ENCODE measurements at places on chromosomes 2 and 18.

DNA sequence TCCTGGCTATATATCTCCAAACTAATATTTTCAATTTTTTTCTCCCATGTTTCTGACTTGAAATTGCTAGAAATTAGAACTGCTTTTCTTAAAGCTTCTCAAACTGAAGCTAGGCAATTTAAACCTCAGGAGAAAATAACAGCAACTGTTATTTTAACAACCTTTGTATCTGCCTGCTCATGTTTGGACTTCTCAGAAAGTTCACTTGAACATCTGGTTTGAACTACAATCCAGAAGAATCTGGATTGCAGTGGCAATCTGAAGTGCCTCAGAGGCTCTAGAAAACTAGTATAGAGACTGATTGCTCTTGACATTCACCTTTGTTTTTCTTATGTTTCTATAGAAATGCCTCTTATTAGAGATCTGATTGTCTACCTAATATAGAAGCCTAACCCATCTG, 64.1 kb downstream of the STAT4 start:
- DNase-seq, result no peak

GRCh38 chr2:63589148-63589958, 590 bp downstream of the MDH1 start:
- no peak for DNase-seq

DNA sequence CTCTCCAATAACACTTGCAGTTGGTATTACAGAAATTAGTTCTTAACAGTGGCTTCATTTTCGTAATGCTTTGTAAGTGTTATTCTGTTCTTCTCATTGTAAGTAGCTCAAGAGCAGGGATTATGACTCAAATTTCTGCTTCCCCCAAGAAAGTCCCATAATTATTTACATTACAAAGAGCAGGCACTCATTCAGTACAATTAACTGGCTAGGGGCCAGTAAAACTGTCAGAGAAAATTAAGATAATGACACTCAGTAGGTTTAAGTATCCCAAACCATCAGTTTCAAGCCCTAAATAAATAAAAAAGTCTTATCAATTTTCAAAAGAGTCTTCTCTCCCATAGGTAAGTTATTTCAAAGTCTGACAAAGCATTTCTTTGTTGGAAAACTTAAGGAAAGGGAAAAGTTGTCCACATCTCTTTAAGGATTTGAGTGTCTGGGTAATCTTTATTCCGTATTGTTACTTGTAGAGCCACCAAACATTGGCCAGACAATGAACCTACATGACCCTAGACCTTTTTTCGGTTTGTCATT, 137.1 kb downstream of the ARHGAP28 start:
- no peak for DNase-seq

DNA sequence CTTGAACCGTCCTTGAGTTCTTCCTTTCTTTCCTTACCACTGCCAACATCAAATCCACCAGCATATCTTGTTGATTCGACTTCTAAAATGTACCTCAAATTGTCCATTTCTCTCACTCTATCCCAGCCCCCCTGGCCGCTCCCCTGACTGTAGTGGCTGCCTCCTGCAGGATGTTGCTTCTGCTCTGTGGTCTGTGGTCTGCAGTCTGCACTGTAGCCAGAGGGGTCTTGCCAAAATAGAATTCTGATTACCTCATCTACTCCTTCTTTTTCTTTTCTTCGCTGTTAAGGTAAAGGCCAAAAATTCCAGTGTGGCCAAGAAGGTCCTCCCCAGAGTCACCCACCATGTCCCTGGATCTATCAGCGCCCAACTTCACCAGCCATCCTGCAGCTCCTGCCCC, 79.5 kb upstream of the ALPP start:
- no peak for DNase-seq

DNA sequence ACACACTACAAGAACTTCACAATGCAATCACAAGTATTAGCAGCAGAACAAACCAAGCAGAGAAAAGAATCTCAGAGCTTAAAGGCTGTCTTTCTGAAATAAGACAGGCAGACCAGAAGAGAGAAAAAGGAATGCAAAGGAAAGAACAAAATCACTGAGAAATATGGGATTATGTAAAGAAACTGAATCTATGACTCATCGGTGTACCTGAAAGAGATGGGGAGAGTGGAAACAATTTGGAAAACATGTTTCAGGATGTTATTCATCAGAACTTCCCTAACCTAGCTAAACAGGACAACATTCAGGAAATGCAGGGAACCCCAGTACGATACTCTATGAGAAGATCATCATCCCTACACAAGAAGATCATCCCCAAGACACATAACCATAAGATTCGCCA, 499.0 kb upstream of the CHAC2 start:
- DNase-seq, result no peak

- DNase-seq, result no peak
Observed at GRCh38 chr2:100137318-100137717, 5.1 kb downstream of the AFF3 start.

DNA sequence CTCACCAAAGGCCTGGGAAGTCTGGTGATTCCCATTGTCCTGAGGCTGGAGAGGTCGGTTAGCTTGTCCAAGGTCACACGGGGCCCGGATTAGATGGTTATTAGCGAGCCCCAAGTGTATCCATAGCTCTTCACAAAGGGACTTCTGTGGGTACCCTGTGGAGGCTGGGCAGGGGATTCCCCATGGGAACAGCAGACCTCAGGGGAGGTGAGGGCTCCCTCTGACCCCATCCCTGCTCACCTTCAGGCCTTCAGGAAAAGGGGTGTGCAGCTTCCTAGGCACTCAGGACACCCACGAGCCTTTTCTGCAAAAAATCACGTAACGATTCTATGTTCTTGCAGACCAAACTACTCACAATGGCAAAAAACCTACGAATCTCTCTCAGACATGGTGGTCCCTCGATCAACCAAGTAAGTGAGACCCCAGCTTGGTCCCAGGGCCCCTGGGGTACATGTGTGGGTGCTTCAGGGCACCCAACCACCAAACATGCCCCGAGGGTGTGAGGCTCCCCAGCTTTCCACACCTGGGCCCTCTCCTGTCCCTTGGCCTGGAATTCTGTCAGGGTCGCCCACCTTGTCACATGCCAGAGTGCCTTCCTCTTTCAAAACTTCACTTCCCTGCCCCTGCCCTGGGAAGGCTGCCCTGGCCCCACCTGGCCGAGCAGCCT, 40.3 kb downstream of the PDIA6 start:
- no peak for DNase-seq

DNA sequence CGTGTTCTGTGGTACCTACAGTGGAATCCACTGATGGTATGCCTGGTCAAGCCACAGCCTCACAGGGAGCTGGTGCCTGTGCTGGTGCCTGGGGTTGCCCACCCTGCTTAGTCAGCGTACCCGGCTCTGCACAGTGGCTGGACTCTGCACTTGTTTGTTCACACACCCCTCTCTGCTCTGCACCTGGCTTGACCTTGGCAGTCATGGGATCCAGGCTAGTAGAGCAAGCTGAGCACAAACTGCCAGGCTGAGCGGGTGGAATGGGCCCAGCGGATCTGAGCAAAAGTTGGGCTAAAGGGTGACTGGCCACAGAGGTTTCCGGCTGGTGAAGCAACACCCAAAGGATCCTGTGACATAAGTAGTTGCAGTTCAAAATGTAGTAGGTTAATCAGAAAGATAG, 163.5 kb downstream of the CDH19 start:
- DNase-seq, result no peak

DNA sequence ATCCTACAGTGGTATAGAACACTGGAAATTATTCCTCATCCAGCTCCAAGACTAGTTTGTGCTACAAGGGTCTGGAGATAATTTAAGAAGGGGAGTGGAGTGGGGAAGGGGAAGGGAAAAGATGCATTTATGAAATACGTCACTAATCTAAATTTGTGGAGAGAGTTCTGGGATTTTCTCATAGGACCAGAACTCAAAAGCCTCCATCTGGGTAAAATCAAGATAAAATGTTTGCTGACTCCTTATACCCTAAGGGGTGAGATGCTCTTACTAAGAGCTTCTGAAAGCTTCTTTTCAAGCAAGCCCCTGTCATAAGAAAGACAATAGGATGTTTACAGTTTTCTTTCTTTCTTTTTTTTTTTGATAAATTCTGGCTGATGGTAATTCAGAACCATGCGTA, 88.5 kb upstream of the RBMS1 start:
- DNase-seq, result no peak

GRCh38 chr2:238947243-238947760, 99.4 kb downstream of the TWIST2 start:
- DNase-seq, result no peak

DNA sequence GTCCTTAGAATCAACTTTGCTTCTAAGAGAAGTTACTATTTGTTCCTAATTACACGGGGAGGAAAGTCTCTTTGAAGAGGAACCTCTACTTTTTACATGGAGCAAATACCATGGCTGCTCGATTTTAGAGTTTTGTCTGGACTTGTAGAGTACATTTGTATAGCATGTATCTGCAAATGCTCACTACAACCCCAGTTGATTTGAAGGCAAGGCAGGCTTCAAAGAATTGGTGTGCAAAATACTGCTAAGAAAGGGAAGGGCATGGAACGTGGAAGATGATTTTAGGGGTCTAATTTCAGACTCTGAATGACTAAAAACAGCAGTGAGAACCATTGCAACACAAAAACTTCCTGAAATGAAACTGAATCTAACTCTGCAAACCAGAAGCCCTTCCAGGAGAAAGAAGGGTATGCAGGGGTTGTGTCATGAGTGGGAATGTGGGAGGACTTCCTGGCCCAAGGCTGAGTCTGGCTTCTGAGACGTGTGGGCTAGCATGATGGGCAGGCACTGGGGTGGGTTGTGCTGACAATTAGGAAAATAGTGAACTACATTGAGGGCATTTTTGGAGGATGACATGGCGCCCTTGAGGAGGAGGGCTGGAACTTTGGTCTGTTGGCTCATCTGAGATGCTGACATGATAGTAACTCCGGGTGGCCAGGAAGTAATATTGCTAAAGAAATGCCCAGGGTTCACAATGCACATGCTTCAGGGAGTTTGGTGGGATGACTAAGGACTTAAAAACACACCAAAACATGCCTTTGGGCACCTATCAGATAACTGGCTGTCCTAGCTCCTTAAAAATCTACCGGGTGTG, 18.9 kb upstream of the IL1R2 start:
- DNase-seq, result peak; percentile 97

GRCh38 chr18:38450876-38451275, 885.3 kb upstream of the CELF4 start:
- no peak for DNase-seq

- no peak for DNase-seq
Observed at GRCh38 chr2:136422512-136422911, 304.6 kb upstream of the CXCR4 start.

DNA sequence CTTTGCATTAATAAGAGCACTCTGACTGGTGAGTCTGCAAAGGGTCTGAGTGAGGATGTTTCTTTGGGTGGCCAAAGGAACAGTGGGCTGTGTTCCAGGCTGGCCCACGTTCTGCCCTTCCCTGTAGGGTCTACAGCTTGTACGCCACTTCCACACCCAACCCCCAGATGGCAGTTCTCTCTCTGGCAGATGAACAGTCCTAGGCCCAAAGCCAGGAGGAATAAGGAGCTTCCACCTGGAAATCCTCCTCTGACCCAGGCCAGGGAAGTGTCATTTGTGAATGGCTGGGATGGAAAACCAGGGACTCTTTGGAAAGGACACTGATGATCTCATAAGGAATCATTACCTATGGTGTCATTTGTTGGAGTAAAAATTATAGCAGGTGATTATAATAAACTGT, 6.6 kb downstream of the OTOF start:
- no peak for DNase-seq

DNA sequence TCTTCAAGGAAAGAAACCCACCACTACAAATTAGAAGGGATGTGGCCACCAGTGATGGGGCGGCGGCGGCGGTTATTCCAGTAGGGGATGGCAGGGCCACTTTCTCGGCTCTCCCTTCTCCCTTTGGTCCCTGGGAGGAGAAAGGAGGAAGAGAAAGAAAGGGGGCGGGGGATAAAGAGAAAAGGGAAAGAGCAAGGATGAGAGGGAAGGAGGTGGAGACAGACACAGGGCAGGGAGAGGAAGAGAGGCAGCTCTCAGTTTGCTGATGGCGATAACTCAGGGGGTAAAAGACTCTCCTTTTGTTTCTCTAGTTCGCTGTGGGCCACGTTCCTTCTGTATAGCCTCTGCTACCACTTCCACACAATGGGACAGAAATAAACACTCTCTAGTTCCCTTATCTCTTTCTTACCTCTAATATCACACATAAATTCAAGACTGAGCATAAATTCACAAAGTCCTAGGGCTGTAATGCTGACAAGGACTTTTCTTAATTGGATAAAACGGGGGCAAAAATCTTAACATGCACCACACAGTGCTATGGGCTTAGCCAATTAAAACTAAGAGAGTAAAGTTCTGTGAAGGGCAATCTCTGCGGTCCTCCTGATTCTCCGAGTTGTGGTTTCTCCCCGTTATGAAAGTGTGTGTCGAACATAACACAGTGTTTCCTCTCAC, 14.6 kb downstream of the SFT2D3 start:
- DNase-seq, result no peak

DNA sequence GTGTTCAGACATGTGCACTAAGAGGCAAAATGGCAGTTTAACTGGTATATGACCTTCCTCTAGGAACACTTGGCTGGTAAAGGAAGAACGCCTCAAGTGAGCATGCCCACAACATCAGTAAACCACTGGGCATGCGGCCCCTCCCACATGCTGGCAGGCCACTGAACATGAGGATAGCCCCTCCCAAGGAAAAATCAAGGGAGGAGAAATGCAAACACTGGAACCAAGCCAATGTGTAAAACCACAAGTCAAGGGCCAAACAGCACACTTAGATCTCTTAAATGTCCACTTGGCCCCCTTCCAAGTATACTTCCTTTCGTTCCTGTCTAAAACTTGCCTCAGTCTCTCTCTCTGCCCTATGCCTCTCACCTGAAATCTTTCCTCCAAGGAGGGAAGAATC, 980.8 kb downstream of the TSN start:
- DNase-seq, result peak; percentile 31

DNA sequence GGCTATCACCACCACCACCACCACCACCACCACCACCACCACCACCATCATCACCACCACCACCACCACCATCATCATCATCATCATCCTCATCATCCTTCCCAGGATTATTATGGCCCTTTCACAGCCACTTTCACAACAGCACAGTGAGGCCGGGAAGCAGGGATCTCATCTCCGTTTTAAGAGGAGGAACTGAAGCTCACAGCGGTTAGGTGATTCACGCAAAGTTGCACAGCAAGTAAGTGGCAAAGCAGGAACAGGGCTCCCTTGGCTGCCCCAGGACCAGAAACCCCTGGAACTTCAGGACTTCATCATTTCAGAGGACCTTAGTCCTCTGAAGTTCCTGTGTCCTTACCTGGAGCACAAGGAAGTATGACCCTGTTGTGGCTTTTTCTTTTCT, 26.8 kb downstream of the MRPL35 start:
- no peak for DNase-seq

Measured in cardiac fibroblast (primary cell).